ENCODE measurements at places on chromosomes 7 and 10.

DNA sequence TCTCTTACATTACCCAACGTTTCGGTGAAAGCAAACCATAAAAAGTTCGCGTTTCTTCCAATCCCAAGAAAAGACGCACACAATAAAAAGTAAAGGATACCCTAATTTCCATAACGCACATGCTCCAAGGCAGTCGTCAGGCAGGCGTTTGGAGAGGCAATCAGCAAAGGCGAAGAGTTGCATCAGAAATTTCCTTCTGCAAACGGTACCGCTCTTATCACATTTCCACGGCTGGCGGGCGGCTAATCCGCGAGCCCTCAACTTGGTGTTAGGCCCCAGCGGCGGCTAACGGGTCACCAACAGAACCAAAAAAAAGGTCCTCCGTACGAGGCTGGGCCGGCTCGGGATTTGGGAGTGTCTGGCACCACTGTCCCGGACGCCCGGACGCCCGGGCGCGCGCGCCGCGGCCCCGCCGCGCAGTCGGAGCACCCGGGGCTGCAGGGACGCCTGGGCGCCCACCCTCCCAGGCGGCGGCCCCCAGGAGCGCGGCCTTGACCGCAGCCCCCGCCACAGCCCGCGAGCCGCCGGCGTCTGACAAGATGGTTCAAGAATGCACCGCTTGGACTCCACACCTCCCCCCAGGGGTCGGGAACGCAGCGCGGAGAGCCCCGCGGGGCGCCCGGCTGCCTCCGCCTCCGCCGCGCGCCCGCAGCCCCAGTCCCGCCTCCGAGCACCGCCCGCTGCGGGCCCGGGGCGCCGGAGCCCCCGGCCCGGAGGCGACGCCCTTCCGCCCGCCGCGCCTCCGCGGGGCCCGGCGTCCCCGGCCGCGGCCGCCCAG, 9.8 kb upstream of the GRB10 start:
- DNase-seq: no peak

- DNase-seq: no peak
Observed at GRCh38 chr7:6403907-6404306, 43.8 kb downstream of the DAGLB start.

GRCh38 chr7:130732980-130733930, 752 bp downstream of the KLF14 start:
- no peak for DNase-seq

DNA sequence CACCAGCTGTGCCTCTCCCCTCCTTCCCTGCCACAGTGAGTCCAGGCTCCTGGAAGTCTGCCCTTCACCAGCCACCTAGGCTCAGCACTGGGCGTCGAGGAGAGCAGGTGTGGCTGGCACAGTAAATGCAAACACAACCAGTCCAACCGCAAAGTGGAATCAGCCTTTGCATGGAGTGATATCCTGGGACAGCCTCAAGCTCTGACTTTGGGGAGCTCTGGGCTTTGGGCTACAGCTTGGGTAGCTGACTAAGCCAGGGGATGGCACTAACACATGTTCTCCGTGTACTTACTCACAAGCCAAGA, 312.4 kb downstream of the KCNMA1 start:
- DNase-seq: no peak

GRCh38 chr10:132809232-132810140, 23.5 kb upstream of the NKX6-2 start:
- no peak for DNase-seq

GRCh38 chr7:117092785-117093184, 139.5 kb downstream of the ST7 start:
- no peak for DNase-seq

Data from activated CD4-positive, alpha-beta T cell treated with anti-CD3 and anti-CD28 coated beads, Interleukin-2, amount 50 U/mL, for 24 hours (primary cell).